ENCODE measurements at places on chromosomes 4 and X. TPM values are rescaled to one million over a fixed set of nuclear protein-coding genes. Genes with fewer than 3 reads are reported as not detected.

The P2RY4 gene
- total RNA-seq, result not detected

The VCX2 gene
- not detected for total RNA-seq

The IQCM gene
- not detected for total RNA-seq

The SRPX gene
- 267 TPM for total RNA-seq

The ART3 gene
- total RNA-seq, result 1.2 TPM

The PLP2 gene
- 50.9 TPM for total RNA-seq

The MAD2L1 gene
- total RNA-seq, result 6.2 TPM

The DCHS2 gene
- total RNA-seq, result not detected

The GSX2 gene
- not detected for total RNA-seq

All from glomerular endothelial cell (primary cell).